ENCODE measurements at places on chromosomes 4 and X.

DNA sequence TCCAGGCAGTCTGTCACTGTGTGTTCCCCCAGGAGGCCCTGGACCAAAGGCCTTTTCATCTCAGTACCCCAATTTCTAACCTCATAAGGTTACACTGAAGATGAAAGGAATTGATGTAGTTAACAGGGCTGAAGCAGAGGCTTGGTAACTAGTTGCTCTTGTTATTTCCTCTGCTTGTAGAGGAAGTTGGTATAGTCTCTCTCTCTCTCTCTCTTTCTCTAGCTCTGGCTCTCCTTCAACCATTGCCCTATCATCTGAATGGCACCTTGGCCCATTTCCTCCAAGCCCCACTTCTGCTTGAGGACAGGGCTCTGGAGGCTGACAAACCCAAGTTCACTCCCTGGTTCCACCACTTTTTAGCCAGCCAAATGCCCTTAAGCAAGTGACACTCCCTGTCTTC is 96.1 kb downstream of the MAMLD1 start:
- no peak for DNase-seq

- no peak for DNase-seq
Measured at GRCh38 chr4:163610648-163611047, 116.2 kb downstream of the TMA16 start.

- DNase-seq: no peak
Measured at GRCh38 chr4:10354746-10355145, 102.5 kb downstream of the ZNF518B start.

DNA sequence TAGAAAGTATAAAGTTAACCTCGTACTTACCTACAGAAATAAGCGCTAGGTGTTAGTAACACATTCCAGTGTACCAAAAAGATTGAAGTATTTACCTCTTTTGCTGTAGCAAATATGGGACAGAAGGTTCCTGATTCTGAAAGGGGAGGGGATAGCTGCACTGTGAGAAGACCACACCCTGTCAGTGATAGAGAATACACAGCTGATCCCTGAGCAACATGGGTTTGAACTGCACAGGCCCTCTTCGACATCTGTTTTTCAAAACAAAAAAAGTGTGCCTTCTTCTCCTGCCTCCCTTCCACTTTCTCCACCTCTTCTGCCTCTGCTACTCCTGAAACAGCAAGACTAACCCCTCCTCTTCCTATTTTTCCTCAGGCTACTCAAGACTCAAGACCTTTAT is 201.8 kb upstream of the SLIT2 start:
- DNase-seq: no peak

GRCh38 chr4:17400686-17401085 is 111.2 kb downstream of the QDPR start:
- DNase-seq: no peak

DNA sequence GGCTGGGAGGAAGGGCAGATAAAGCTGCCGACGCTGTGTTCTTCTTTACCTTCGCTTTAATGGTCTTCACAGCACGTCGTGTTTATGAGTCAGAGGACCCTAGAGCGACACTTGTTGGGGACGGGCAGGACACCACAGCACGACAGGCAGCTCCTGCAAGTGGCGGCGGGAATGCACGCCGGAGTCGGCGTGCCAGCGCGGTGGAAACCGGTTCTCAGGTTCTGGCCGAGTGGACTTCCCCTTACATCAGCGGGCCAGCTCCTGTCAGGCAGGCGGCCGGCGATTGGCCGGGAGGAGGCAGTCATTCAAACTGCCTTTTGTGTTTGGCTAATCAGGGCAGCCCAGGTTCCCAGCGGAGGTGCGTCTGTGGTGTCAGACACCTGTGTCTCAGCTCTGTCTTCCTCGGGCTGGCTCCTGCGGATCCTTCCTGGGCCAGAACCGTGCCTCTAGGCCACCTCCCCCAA is 150.9 kb downstream of the SHROOM3 start:
- peak; percentile 50 for DNase-seq

GRCh38 chr4:99413140-99413539 is 22.0 kb downstream of the ADH7 start:
- no peak for DNase-seq

GRCh38 chr4:67133162-67133561 is 412.1 kb downstream of the CENPC start:
- DNase-seq: no peak
